Stimulated activated CD4-positive, alpha-beta T cell treated with anti-CD3 and anti-CD28 coated beads, Interleukin-12 subunit alpha, Interleukin-12 subunit beta, amount 100 ng/mL, for 4 hours (primary cell): ENCODE measurements at places on chromosomes 1 and 21.

DNA sequence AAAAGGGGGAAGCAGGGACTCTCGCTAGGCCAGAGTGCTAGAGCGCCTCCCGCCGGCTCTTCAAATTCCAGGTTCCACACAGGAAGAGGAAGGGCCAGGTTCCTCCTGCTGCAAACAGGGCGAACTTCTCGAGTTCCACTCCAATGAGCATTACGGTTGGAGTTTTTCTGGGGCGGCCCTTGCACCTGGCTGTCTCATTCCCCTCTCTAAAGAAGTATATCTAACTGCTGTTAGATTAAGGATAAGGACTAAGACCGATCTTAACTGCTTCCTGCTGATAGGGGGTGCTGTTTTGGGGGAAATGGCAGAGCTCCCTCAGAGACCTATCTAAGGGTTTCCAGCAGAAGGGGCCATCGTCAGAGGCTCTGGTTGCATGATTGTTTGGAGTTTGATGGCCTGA lies 138.0 kb downstream of the RABGAP1L start:
- no peak for DNase-seq

- no peak for DNase-seq
Measured at GRCh38 chr1:240104672-240105071, 13.0 kb downstream of the FMN2 start.

DNA sequence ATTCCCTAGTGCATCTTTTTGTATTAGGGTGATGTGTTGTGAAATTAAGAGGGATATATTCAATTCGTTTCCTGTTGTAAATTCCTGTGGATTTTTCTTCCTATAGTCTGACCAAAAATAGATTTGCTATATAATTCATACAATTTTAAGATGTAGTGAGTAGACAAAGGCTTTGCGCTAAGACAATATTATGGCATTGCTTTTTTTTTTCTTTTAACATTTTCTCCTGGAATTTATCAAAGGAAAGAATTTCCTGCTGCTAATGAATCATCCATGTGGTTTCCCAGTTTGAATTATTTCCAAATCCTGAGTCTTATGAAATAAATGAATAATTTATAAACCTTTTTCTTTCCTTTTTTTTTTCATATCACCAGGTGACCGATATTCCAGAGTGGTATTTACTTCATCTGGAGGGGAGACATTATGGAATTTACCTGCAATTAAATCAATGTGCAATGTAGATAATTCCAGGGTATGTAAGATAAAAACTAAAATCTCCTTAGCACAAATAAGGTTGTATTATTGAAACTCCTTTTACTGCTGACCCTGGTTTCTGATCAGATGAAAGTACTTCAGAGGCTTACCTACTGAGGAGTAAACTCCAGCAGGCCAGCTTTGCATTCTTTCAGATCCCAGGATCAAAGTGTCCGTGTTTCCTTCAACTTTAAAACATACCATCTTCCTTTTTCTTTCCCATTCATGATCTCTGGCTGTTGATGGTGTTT lies 148.4 kb downstream of the TLR5 start:
- DNase-seq: no peak

DNA sequence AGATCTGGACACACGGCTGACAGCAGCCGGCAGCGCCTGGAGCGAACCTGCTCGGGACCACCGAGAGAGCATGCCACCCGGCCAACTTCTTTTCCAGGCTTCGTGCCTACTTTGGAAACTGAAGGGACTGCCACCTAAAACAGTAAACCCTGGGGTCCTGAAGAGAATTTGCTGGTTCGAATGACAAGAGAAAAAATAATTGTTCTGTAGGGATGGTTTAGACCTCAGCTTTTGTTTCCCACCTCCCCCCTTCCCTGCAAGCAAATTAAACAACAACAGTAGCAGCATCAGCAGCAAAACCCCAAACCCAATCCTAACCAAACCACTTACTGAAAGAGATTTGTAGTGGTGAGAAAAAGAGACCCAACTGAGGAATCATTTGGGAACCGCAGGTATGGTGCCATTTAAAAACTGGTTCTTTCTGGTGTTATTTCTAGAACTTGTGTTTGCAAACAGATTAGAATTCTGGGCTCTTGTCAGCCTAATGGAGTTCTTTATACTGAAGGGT lies 105.6 kb downstream of the LEPR start:
- no peak for DNase-seq

DNA sequence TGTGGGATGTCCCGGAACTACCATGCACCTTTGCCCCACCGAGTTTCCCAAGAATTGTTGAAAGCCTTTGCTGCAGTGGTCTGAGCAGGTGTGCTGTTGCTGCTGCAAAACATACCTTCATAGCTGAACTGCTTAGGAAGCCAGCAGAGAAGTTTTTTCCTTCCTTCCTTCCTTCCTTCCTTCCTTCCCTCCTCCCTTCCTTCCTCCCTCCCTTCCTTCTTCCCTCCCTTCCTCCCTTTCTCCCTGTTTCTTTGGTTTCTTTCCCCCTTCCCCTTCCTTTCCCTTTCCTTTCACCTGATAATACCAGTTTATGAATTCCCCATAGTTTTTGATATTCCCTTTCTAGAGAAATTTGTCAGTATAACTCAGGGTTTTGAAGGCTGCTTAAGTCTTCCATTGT lies 10.8 kb upstream of the SH3D21 start:
- DNase-seq: no peak

DNA sequence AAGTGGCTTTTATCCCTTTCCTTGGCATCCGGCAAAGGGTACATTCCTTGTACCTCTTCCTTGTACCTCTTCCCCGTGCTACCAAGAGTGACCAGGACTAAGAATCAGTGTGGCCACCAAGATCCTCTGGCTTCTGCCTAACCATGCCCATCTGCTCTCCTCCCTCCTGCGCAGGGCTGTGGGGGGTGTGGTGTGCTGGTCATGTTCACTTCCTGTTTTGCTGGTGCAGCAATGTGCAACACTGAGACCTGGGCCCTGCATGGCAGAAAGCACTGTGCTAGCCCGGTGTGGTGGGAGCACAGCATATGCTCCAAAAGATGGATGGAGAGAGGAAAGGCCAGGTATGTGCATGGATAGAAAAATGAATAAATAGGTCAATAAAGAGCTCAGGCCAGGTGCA lies 33.3 kb upstream of the TENT5C start:
- DNase-seq: no peak

- DNase-seq: no peak
Measured at GRCh38 chr1:23751815-23752200, 8.5 kb downstream of the ELOA start.

DNA sequence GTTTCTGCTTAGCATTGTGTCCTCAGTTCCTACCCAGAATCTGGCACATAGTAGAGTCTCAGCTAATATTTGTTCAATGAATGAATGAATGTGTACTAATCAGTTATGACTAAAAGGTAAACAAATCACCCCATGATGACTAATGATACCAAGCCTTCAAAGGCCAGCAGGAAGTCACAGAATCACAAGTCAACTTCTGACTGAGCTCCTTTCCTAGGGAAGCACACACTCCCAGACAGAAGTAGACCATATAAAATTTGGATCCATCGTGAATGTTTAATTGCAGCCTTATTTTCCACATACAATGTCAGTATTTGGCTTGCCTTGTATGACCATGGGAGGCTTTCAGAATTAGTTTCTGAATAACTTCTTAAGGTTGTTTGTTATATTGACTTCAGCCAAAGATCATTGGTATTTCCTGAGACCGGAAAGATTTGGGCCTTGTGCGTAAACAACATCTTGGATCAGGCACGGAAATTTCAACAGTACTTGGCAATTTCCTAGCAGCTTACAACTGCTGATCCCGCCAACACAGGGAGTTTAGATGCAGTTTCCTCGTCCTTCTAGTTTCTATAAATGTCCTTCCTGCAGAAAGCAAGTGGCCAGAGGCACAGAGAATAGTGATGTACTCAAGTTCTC lies 185.9 kb upstream of the ATP1B1 start:
- no peak for DNase-seq

GRCh38 chr1:75992312-75992711 lies 60.1 kb upstream of the ASB17 start:
- no peak for DNase-seq

GRCh38 chr1:151047925-151048644 lies 534 bp downstream of the C1orf56 start:
- peak; percentile 40 for DNase-seq

GRCh38 chr1:8027748-8028570 lies 1.9 kb upstream of the ERRFI1 start:
- DNase-seq: no peak

GRCh38 chr1:30872948-30873263 lies 35.7 kb downstream of the SDC3 start:
- no peak for DNase-seq

- no peak for DNase-seq
Measured at GRCh38 chr1:32159189-32159588, 20.3 kb upstream of the TXLNA start.

DNA sequence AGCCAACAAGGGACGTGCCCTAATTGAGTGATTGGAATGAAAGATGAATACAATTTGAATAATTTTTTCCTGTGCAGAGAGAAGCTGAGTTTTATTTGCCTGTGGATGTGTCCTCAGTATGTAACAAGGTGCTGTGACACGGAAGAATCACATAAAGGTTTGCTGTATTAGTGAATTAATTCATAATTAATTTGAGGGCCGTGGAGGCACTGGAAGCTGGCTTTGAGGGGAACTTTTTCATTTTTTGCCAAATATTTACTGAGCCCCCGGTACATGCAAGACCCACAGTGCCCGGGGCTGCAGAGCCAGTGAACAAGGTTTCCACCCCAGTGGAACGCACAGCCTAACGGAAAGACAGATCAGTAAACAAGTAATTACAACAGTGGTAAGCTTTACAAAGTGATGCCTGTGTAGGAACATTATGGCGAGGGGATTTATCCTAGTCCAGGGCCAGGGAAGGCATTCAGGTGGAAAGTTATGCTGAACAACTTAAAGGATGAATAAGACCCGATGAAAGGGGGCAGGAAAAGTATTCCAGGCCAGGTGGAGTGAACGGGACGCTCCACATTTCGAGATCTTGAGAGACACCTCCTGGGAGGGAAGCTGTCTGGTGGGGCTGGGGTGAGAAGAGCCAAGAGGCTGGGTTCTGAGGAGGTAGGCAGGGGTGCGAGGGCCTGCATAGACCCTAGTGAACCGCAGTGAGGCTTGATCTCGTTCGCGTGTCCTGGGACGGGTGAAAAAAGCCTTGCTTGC lies 773 bp upstream of the RCC2 start:
- no peak for DNase-seq

DNA sequence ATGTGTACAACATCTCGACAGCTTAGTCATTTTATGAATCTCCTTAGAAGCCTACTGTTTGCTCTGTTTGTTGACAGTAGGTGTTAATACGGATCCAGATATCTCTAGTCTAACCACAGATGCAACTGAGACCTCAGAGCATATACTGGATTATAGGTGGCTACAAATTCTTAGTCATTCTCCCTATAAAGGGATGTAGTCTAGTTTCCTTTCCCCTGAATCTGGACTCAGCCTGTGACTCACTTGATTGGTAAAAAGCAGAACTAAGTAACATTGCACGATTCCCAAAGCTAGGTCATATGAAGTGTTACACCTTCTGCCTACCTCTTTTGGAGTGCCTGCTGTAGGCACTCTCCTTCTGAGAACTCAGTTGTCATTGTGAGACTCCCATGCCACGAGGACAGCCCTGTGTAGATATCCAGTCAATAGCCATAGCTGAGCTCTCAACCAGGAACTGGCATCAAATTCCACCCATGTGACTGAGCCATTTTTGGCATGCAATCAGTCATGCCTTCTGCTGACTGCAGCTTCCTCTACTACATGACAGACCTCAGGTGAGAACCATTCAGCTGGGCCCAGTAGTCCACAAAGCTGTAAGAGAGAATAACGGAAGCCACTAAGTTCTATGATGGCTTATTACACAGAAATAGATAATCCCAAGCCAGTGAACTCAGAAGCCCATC lies 135.9 kb upstream of the CHRM3 start:
- DNase-seq: no peak

- no peak for DNase-seq
Measured at GRCh38 chr1:231386466-231386865, 35.6 kb downstream of the EGLN1 start.

- DNase-seq: no peak
Measured at GRCh38 chr21:42405064-42406013, 1.6 kb downstream of the UBASH3A start.

- no peak for DNase-seq
Measured at GRCh38 chr1:113320272-113320671, 70.0 kb upstream of the MAGI3 start.

DNA sequence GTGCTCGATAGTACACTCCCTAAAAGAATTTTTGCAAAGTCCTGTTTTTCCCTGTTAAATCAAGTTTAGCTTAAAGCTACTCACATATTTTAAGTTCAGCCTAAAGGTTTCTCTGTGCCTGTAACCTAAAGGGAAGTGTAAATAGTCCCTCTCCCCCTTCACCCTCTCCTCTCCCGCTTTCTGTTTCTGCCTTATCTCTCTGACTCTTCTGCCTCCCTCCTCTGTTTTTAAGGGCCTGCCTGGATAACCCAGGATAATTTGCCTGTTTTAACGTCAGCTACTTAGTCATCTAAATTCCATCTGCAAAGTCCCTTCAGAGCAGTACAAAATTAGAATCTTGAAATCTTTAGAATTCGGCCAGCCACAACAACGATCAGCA lies 92.6 kb downstream of the NID1 start:
- DNase-seq: no peak

- DNase-seq: no peak
Measured at GRCh38 chr1:12052008-12052573, 11.0 kb upstream of the TNFRSF8 start.

GRCh38 chr1:183632114-183632513 lies 3.5 kb downstream of the ARPC5 start:
- no peak for DNase-seq

GRCh38 chr1:97351846-97352245 lies 569.0 kb downstream of the DPYD start:
- DNase-seq: no peak

DNA sequence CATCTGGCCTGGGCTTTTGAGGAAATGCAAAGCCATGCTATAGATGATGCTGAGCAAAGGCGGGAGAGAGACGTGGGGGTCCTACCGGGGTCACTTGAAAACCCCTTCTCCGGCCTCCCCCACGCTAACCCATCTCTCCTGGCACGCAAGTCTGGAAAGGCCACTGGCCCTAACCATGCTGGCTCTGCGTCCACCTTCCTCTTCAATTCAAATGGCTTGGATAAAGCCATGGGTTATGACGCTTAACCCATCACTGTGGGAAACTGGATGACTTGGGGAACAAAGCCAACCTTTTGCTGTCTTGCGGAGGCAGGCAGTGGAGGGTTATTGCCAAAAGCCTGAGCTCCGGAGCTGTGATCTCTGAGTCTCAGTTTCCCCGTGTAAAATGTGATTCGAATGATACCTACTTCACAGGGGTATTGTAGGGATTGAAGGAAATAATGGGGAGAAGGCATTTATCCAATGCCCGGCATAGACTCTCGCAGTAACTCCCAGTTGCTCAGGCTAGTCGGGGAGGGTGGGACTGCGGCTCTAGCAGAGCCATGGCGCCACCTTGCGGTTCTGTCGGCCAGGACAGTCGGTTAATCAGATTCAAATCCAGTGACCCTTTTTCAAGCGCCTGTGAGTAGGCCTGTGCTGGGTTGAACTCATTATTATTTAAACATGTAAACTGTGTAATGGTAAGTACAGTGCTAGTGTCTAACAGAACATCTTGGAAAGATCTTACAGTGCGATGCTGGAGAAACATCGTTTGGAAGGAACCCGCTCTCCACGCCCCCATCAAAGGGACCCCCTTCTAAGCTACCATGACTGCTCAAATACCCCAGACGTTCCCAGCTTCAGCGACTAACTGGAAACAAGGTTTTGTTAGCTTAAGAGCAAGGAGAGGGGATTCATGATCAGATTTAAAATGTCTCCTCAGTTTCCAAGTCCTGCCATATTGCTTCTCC lies 20.3 kb downstream of the NEK2 start:
- peak; percentile 81 for DNase-seq

GRCh38 chr1:60376196-60376595 lies 302.6 kb upstream of the C1orf87 start:
- no peak for DNase-seq
